ENCODE measurements at places on chromosomes 1 and 21. TPM values are rescaled to one million over a fixed set of nuclear protein-coding genes. Genes with fewer than 3 reads are reported as not detected.

The SH2D1B gene
- total RNA-seq = not detected

The PLCH2 gene
- total RNA-seq = 0.09 TPM

The CA6 gene
- total RNA-seq = not detected

The CDC42 gene
- 197 TPM for total RNA-seq

The RNU1-4 gene
- 2,051 TPM for total RNA-seq

The RABIF gene
- total RNA-seq = 8.3 TPM

The LAD1 gene
- total RNA-seq = 29.0 TPM

DNA sequence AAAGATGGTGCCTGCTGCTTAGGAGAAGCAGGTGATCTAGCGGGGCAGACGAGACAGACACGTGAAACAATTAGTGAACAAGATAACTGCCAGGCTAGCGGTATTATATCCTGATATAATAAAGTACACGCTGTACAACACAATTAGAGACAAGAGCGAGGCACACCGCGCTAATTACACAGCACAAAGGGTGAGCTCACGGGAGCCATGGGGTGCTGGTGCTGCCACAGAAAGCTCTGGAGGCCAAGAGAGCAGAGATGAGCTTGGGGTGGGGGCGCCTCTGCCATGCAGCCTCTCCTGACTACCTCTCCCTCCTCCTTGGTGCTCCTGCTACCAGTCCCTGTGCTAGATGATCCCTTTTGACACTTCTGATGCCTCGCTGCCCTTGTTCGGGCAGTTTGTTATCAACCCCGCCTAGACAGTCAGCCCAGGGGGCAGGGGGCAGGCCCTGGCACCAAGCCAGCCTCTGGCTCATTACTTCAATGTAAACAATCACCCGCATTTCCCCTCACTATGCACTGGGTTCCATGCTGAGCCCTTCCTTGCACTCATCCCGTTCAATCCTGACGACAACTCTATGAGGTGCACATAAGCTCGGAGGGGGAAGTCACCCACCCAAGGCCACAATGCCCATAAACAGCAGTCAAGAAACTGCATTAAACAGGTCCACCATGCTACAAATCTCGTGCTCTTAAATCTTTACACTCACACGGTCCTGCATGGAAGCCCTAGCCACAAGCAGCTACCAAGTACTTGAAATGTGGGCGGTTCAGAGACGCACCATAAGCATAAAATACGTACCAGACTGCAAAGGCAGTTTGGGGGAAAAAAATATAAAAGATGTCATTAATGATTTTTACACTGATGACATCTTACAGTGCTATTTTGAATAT is 103.0 kb downstream of the SSBP3 start:
- peaks cover 14% of the 10 kb centered on the region for H3K4me1 ChIP-seq
- no peak overlapping the region for H3K27ac ChIP-seq
- H3K36me3 ChIP-seq = 0 out of 3 replicates have a peak, but pooled peaks cover 3% of the 10 kb centered on the region

DNA sequence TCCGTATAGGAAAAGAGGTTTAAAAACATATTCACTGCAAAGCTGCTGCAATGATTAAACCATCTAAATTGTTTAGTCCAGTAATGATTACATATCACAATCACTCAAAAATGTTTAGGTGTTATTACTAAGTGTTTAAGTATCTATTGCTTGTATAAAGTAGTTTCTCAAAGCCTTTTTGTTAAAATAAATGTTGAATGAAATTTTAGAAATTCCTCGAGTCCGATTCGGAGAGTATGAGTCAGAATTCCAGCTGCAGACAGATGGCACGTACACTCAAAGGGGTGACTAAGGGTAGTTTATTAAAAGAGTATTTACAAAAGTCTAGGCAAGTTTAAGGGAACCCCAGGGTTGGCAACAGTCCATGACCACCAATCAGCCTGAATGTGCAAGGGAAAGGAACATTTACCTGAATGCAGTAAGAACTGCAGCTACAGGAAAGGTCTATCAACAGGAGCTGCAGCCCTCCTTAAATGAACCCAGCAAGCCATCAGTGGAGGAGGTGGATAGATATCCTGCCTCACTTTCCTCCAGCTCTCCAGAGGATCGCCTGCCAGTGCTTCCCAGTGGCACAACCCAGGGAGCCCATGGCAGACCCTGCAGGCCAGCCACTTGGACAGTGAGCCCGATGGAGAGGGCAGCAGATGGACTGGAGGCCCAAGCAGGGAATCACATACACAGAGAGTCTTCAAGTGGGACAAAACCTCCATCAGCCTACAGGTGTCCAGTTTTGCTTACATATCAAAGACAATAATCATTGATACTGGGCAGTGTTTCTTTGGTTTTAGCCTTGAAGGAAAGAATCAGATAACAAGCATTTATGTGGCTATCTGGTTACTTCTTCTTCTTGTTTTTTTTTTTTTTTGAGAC is 92.1 kb upstream of the SLC44A3 start:
- H3K27me3 ChIP-seq = no peaks in the 10 kb centered on the region
- no peak overlapping the region for H3K4me3 ChIP-seq
- no peak overlapping the region for H3K27ac ChIP-seq
- no peak for DNase-seq
- H3K36me3 ChIP-seq = peaks cover 4% of the 10 kb centered on the region

DNA sequence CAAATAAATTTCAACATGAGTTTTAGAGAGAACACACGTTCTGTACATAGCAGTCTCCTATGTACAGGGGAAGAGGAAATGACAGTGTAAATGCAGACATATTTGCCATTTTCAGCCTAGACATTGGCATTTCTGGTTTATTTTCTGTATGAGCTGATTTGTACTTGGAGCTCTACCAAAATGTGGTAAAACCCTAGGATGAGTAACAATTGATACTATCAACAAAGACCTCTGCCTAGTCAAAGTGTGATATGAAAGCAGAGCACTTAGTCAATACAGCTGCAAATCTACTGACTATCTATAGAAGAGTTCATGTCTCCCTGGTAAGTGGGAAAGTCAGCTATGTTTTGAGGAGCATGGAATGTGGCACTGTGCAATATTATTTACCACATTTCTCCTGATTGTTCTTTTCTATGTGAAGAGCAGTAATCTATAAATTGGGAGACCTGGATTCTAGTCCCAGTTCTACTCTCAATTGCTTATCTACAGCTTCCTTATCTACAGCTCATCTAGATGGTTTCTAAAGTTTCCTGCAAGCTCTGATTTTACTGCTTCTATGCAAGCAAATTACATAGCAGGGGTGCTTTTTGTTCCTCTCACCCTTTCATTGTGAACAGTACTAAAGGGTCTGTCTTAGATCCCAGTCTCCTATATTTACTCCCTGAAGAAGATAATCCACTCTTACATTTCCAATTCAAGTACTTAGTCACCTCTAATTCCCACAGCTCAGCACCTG is 334.2 kb downstream of the NTNG1 start:
- no peak overlapping the region for H3K27ac ChIP-seq
- H3K27me3 ChIP-seq = no peaks in the 10 kb centered on the region
- no peak for DNase-seq
- H3K4me3 ChIP-seq = no peak overlapping the region

- no peak for DNase-seq
- no peaks in the 10 kb centered on the region for H3K36me3 ChIP-seq
- H3K27me3 ChIP-seq = no peaks in the 10 kb centered on the region
- H3K4me1 ChIP-seq = no peaks in the 10 kb centered on the region
- H3K27ac ChIP-seq = no peak overlapping the region
Observed at GRCh38 chr1:155591770-155592169, 18.2 kb upstream of the MSTO1 start.

GRCh38 chr1:53206735-53207379 is 10.2 kb downstream of the CPT2 start:
- no peak for DNase-seq
- H3K4me1 ChIP-seq = no peaks in the 10 kb centered on the region
- no peaks in the 10 kb centered on the region for H3K27me3 ChIP-seq
- peaks cover 94% of the 10 kb centered on the region for H3K36me3 ChIP-seq
- H3K4me3 ChIP-seq = no peak overlapping the region

- no peak overlapping the region for H3K27ac ChIP-seq
- no peak for DNase-seq
- peaks cover 8% of the 10 kb centered on the region for H3K4me1 ChIP-seq
Observed at GRCh38 chr1:229028987-229029878, 241.7 kb upstream of the RAB4A start.

DNA sequence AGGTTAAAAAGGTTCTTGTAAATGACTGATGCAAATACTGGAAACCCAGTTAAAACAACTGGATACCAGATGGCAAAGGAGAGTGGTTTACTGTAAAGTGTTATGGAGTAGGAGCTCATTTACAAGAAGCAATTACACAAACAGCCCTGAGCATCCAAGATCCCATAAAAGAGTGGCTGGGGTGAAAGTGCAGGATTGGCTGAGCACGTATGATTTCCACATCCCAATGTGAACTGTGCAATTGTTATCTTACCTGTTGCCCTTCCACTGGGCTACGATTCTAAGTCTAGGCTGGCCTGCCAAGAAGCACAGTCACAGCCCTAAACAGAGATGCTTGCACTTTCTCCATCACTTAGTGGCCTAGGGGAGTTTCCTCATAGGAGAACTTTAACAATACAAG is 277.6 kb upstream of the RUNX1 start:
- DNase-seq = no peak
- no peak overlapping the region for H3K27ac ChIP-seq
- no peaks in the 10 kb centered on the region for H3K36me3 ChIP-seq
- no peaks in the 10 kb centered on the region for H3K4me1 ChIP-seq
- no peak overlapping the region for H3K4me3 ChIP-seq

DNA sequence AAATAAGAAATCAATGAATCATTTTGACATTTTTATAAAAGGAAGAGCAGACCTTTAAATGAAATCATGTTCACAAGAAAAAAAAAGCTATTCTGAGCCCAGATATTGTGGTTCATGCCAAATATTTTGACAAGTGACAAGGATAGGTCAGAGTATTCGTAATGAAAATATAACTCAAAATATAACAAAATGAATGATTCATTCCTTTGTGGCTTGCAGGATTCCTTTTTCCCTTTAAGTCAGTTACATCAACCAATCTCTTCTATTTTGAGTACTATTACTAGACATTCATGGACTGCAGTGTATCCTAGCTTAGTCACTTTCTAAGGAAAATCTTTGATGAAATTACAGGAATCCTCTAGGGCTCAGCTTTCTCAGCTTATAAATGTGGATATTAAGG is 188.7 kb downstream of the COL11A1 start:
- H3K27ac ChIP-seq = no peak overlapping the region
- no peak overlapping the region for H3K4me3 ChIP-seq
- H3K27me3 ChIP-seq = no peaks in the 10 kb centered on the region

- H3K4me1 ChIP-seq = peaks cover 7% of the 10 kb centered on the region
- no peak overlapping the region for H3K27ac ChIP-seq
- H3K27me3 ChIP-seq = no peaks in the 10 kb centered on the region
- peaks cover 2% of the 10 kb centered on the region for H3K36me3 ChIP-seq
Observed at GRCh38 chr1:228851193-228851592, 115.9 kb downstream of the RHOU start.

DNA sequence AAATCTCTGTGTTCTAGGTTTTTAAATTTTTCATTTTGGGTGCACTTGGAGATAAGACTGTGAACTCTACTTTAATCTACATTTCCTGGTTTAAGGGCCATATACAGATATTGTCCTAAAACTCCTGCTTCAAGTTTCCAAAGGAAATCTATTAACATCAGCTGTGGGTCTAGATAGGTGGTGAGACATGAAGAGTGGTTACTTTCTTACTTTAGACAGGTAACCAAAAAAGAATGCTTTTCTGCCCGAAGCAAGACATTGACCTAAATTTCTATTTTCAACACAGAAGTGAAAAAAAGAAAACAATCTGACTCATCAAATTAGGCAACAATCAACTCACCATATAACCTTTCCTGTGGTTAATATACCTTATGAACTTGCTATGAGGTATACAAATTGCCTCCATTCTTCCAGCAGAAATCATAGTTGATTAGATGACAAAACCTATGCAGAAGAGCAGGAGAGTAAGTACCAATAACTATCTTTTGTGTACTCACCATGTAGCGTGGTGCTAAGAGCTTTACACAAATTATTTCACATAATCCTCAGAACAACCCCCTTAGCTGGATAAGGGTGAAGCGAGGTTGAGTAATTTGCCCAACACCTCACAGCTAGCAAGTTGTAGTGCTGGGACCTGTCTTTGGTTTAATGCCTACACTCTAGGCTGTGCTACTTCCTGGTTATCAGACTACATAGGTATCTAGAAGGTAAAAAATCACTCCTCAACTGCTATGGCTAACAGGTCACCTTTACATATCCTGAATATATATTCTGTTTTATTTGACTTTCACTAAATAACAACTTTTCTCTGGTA is 23.4 kb upstream of the PTPN14 start:
- peaks cover 21% of the 10 kb centered on the region for H3K36me3 ChIP-seq
- no peaks in the 10 kb centered on the region for H3K27me3 ChIP-seq
- no peak overlapping the region for H3K4me3 ChIP-seq
- no peak overlapping the region for H3K27ac ChIP-seq
- no peak for DNase-seq

GRCh38 chr1:81554108-81554507 is 246.6 kb upstream of the ADGRL2 start:
- H3K36me3 ChIP-seq = no peaks in the 10 kb centered on the region
- no peaks in the 10 kb centered on the region for H3K27me3 ChIP-seq
- peaks cover 4% of the 10 kb centered on the region for H3K4me1 ChIP-seq
- no peak overlapping the region for H3K4me3 ChIP-seq
- no peak overlapping the region for H3K27ac ChIP-seq
- no peak for DNase-seq

GRCh38 chr1:14739082-14739832 is 140.8 kb downstream of the KAZN start:
- DNase-seq = no peak
- no peak overlapping the region for H3K4me3 ChIP-seq
- H3K27me3 ChIP-seq = peaks cover 3% of the 10 kb centered on the region
- H3K36me3 ChIP-seq = no peaks in the 10 kb centered on the region
- peaks cover 28% of the 10 kb centered on the region for H3K4me1 ChIP-seq

GRCh38 chr1:214383381-214384372 is 102.7 kb downstream of the SMYD2 start:
- no peak overlapping the region for H3K4me3 ChIP-seq
- H3K36me3 ChIP-seq = peaks cover 21% of the 10 kb centered on the region
- DNase-seq = no peak
- H3K4me1 ChIP-seq = peaks cover 8% of the 10 kb centered on the region

All from H9 (cell line).